ENCODE measurements at places on chromosomes 2 and 18.

DNA sequence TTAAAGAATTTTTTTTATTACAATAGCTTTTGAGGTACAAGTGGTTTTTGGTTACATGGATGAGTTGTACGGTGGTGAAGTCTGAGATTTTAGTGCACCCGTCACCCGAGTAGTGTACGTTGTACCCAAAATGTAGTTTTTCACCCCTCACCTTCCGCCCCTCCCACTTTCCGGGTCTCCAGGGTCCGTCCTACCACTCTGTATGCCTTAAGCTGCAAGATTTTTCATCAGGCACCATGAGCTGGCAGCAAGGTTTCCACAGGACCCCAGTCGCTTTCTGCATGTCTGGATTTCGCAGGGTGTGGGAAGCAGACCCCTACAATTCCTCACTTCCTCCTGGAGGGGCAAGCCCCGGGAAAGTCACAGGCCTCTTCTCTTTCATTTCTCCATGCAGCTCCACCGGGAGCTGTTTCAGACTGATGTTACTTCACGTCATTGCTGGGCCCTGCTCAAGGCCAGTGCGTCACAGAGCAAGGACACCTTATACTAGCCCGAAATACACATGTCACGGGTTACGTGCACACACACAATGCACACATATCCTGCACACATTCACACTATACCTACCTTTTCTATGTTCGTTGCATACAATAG is 179.1 kb downstream of the ZFP36L2 start:
- DNase-seq: no peak

DNA sequence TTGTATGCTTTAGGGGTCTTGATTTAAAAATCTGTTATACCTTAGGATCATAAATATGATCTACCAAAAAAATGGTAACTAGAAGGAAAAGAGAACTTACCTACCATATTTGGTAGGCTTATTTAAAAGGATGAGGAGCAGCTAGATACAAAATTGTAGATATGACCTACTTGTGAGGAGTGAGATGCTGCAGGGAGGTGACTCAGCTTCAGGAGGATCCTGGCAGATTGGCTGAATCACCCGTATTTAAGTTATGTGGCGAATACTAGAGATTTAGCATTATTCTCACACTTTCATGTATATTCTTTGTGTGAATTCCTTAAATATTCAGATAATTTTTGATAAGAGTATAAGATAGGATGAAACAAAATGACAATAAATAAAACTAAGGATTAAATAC is 657.3 kb upstream of the LINC00305 start:
- DNase-seq: no peak

DNA sequence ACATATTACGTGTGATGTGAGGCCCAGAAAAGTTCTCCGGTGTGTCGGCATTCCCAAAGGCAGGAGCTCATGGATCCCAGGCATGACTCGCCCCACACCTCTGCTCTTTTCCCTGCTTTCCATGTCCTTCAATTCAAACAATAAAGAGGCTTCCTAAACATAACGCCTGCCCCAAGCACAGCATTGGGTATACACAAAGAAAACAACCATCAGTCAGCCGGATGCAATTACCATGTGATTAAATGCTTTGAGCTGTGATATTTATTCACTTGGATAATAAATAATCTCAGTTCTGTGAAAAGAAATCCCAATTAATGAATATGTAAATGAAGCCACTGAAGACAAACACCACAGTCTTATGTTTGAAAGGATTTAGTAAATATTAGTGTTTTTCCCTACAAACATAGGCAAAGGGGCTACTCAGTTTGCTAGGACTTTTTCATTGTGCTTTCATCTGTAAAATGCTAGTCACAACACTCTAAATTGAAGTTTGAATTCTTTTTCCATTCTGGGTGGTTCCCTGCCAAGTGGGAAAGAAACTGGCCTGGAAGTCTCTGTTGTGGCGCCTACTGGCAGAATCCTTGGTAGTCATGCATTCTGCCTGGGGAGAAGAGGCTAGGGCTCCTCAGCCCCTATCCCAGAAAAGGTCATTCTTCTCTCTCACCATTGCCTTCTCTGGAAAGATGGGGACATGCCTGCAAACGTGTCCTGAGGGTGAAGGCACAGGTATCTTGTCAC is 144.7 kb downstream of the COL6A3 start:
- DNase-seq: no peak

GRCh38 chr2:8378016-8378810 is 303.6 kb upstream of the ID2 start:
- no peak for DNase-seq

GRCh38 chr2:1661891-1662605 is 82.3 kb downstream of the PXDN start:
- DNase-seq: no peak

- DNase-seq: no peak
Observed at GRCh38 chr2:127747621-127748020, 46.3 kb downstream of the SFT2D3 start.

- DNase-seq: no peak
Observed at GRCh38 chr2:46847726-46848412, 67.7 kb downstream of the MCFD2 start.

GRCh38 chr18:49161627-49162026 is 210.9 kb upstream of the SMAD7 start:
- no peak for DNase-seq

DNA sequence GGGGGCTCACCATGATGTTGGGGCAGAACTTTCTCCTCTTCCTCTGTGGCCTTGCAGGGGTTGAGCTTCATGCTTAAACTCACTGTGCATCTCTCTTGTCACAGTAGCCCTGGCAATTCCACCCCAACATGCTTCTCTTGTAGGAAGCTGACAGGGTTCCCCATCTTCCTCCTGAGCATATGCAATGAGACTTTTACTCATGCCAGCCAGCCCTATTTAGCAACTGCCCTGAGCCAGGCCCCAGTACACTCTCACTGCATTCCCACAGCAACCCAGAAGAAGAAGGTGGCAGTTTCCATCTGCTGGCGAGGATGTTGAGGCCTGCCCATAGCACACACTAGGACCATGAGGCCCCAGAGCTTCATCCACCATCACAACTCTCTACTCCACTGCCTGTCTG is 72.2 kb upstream of the TEX51 start:
- no peak for DNase-seq

- DNase-seq: no peak
Observed at GRCh38 chr2:85248773-85249509, 78.8 kb downstream of the TGOLN2 start.

Measured in occipital lobe (tissue), 3 donors.